Activated CD8-positive, alpha-beta T cell treated with anti-CD3 and anti-CD28 coated beads, Interleukin-2, amount 10 ng/mL, durations not matched to agents 7 days and 5 days (primary cell): ENCODE measurements at places on chromosomes 7 and 10. TPM values are rescaled to one million over a fixed set of nuclear protein-coding genes. Genes with fewer than 3 reads are reported as not detected.

DNA sequence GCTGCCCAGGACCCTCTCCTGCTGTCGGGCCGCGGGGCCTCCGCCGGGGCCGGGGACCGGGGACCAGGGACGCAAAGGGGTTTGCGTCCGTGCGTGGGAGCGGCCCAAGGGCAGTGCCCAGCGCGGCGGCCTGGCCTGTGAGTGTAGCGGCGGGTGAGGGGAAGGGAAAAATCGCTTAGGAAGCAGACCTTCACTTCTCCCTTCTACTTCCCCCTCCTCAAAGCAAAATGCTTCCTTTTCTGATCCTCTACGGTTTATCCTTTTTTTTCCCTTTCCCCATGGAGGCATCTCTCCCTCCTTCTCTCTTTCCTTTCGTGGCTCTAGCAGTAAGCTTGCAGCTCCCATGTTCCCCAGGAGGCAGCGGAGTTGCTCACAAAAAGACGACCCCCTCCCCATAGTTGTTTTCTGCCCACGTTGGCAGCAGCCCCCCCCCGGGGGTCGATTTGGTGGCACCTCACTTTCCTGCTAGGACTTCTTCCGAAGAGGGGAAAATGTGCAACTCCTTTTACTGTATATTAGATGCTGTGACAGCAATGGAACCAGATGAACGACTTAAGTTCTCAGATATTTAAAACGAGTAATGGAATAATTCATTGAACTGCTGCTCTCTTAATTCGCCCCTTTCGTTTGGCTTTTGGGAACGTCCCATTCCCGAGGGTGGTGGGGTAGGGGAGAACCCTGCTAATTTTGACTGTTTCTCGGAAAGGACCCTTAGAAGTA lies 724 bp downstream of the CAPZA2 start:
- DNase-seq = no peak
- H3K36me3 ChIP-seq = peaks cover 14% of the 10 kb centered on the region
- peak overlapping the region; percentile 97 for H3K27ac ChIP-seq
- peak overlapping the region; percentile 98 for H3K4me3 ChIP-seq

DNA sequence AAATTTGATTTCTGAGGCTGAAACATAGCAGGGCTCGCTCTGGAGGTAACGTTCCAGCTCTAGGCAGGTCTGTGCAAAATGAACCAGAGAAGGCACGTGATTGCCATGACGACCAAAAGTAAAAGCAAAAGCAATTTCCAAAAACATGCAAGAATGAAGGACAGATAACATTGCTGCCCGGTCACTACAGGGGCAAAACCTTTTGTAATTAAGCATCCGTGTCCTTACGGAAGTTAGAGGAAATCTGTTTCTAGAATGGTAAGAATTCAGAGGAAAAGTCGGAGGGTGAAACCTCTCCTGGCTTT lies 2.9 kb downstream of the KLF6 start:
- peak overlapping the region; percentile 98 for H3K27ac ChIP-seq
- peaks cover 65% of the 10 kb centered on the region for H3K4me1 ChIP-seq
- peak; percentile 54 for DNase-seq
- H3K4me3 ChIP-seq = peak overlapping the region; percentile 95
- peaks cover 77% of the 10 kb centered on the region for H3K36me3 ChIP-seq

DNA sequence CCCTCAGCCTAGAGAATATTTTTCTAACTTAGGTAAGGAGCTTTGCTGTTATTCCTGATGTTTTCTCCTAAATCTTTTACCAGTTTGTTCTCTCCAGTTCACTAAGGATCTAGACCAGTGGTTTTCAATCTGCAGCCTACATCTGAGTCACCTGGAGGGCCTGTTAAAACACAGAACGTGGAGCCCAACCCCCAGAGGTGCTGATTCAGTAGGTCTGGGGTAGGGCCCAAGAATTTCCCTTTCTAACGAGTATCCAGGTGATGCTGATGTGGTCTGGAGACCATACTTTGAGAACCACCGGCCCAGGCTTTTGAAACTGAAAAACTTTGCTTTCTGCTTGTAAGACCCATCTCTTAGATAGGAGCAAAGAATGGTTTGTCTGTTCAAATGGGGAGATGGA lies 51.2 kb upstream of the KMT2E start:
- DNase-seq = no peak
- peaks cover 31% of the 10 kb centered on the region for H3K4me1 ChIP-seq
- no peak overlapping the region for H3K4me3 ChIP-seq

GRCh38 chr10:63125459-63125858 lies 7.7 kb upstream of the NRBF2 start:
- no peak overlapping the region for H3K4me3 ChIP-seq
- DNase-seq = no peak
- no peak overlapping the region for H3K27ac ChIP-seq
- H3K4me1 ChIP-seq = no peaks in the 10 kb centered on the region

GRCh38 chr10:110211465-110211843 lies 4.0 kb downstream of the MXI1 start:
- peaks cover 55% of the 10 kb centered on the region for H3K4me1 ChIP-seq
- peaks cover 11% of the 10 kb centered on the region for H3K27me3 ChIP-seq
- peak overlapping the region; percentile 90 for H3K4me3 ChIP-seq
- H3K36me3 ChIP-seq = peaks cover 2% of the 10 kb centered on the region

Gene TSPAN15
- total RNA-seq = 3.8 TPM
